ENCODE measurements at places on chromosomes 16 and 17. TPM values are rescaled to one million over a fixed set of nuclear protein-coding genes. Genes with fewer than 3 reads are reported as not detected.

The TMIGD1 gene
- polyA plus RNA-seq, result not detected

The SLC6A4 gene
- polyA plus RNA-seq, result not detected

The WDR45B gene
- 48.4 TPM for polyA plus RNA-seq

The KCTD19 gene
- polyA plus RNA-seq, result 0.10 TPM

The DNAI2 gene
- not detected for polyA plus RNA-seq

The MEOX1 gene
- 8.4 TPM for polyA plus RNA-seq

The HAGH gene
- polyA plus RNA-seq, result 54.3 TPM

The ATP1B2 gene
- polyA plus RNA-seq, result not detected

The CHST4 gene
- polyA plus RNA-seq, result not detected

The SSTR5 gene
- not detected for polyA plus RNA-seq

The CNTNAP4 gene
- polyA plus RNA-seq, result not detected

The KRTAP3-2 gene
- polyA plus RNA-seq, result not detected

The SLC5A10 gene
- polyA plus RNA-seq, result 0.10 TPM

Measured in CD4-positive, alpha-beta memory T cell (primary cell).